ENCODE measurements at places on chromosomes 16 and 17.

DNA sequence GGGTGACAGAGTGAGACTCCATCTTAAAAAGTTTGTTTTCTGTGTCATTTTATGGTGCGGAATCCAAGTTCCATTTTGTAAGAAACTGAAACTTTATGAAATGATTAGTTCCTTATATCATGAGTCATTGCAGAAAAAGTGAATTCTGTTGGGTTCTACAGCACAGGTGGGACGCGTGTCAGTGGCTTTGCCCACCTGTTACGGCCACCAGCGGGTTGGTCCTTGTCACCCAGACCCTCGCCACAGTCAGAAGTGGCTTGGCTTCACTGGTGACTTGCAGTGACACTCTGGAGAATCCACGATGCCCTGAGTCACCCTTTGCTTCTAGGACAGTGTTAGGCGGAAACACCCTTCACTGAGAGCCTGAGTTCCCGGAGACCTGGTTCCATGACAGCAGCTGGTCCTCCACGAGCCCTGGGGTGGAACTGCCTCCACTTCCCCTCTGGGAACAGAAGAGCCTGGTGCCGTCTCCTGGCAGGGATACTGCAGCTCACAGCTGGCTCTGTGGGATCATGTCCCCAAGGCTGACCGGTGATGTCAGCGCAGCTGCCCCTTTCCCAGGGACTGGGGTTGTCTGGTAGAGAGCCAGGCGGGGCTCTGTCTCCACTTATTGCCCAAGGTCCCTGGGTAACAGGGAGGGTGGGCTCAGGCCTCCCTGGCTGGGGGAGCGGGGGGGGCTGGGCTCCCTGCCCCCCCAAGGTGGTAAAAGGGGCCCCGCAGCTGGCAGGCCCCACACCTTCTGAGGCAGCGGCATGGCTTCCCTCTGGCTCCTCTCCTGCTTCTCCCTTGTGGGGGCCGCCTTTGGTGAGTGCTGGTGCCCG, at the start of gene CTRB1:
Gene CTRB1 (plus strand): TSS at position 733 of the 821 bp plus-strand sequence. CDS start 20 bp downstream, at position 753.
- DNase-seq: peak; percentile 56

GRCh38 chr17:75181608-75182318, 996 bp downstream of the SUMO2 start:
- no peak for DNase-seq

- DNase-seq: no peak
Measured at GRCh38 chr17:28904800-28905199, 1.9 kb upstream of the DHRS13 start.

GRCh38 chr17:81666092-81666341, 388 bp downstream of the OXLD1 start:
- DNase-seq: no peak

- DNase-seq: peak; percentile 23
Measured at GRCh38 chr17:55356434-55357328, 65.0 kb downstream of the MMD start.

- no peak for DNase-seq
Measured at GRCh38 chr17:8698162-8698971, 46.3 kb downstream of the CCDC42 start.

GRCh38 chr17:7867881-7868329, 10.1 kb downstream of the CYB5D1 start:
- no peak for DNase-seq

DNA sequence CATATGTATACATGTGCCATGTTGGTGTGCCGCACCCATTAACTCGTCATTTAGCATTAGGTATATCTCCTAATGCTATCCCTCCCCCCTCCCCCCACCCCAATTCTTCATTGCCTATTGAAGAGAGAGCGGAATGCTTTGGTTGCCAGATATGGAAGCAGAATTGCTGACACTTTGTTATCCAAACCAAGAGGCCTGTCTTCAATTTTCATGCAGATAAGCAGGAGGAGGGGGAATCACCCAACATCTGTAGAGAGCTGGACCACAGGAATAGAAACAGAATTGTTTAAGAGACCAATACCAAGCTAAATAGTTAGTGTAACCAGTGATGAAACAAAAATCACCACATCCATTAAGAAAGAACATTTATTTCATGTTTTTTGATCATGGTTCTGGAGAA, 7.1 kb downstream of the ASPA start:
- no peak for DNase-seq
